ENCODE measurements at places on chromosomes 16 and 17.

GRCh38 chr17:16027708-16028584 is 28.3 kb downstream of the TTC19 start:
- DNase-seq, result no peak

DNA sequence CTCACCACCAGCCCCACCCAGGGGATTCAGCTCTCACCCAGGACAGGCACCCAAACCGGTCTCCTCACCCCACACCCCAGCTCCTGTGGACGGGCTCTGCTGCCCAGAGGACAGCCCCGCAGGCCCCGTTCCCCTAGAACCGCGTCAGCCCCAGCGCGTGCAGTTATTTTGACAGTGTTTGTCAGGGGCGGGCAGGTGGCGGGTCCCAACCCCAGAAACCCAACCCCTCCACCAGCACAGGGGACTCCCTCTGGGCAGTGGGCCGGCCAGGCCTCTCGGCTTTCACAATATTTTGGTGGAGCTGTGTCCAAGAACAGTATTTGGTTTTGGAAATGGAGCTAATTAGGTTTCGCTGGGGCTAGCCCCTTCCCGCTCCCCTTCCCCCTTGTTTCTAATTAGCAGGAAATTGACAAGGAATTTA is 44.8 kb downstream of the BAHCC1 start:
- no peak for DNase-seq

DNA sequence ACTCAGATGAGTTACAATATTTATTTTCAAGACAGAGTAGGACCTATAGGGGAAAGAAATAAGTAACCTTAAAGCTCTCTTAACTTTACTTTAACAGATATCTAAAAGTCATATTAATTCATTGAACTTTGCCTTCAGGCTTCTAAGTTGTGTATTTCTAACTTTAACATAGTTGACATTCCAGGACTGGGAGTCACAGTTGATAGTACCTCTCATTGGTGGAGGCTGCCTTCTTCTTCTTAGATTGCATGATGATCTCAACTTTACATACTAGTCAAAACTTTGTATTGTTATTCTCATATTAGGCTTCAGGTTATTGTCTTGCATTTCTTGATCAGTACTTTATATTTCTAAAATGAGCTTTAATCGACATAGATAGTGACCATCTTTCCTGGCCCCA is 350.1 kb upstream of the KIF2B start:
- DNase-seq, result no peak

DNA sequence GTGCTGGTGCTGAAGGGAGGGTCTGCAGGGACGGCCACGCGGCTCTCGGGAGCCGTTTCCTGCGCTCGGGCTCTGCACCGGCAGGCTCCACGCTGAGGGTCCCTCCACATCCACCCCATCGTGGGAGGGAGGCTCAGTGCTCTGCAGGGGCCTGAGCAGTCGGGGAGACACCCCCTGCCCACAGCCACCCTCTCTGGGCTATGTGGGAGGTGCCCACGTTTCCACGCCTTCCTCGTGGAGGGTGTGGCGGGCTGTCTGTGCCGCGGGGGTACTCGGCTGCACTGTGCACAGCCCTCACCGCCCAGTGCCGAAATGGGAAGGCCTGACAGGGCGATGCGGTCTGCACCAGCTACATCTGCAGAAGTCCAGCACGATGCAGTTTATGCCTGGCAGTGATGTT is 25.5 kb upstream of the ZNF750 start:
- no peak for DNase-seq

DNA sequence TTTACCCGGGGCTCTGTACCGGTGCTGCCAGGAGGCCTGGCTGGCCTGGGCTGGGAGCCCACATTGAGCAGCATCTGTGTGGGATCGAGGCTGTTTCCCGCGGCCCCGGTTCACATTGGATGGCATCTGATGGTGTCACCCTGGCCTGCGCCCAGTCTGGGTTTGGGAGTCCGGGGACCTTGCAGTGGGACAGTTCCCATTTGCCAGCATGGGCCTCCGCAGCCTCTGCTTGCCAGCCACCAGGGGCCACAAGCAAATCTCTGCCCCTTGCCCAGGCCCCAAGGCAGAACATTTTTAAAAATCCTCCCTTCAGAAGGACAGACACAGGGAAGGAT is 64.5 kb downstream of the BANP start:
- no peak for DNase-seq

DNA sequence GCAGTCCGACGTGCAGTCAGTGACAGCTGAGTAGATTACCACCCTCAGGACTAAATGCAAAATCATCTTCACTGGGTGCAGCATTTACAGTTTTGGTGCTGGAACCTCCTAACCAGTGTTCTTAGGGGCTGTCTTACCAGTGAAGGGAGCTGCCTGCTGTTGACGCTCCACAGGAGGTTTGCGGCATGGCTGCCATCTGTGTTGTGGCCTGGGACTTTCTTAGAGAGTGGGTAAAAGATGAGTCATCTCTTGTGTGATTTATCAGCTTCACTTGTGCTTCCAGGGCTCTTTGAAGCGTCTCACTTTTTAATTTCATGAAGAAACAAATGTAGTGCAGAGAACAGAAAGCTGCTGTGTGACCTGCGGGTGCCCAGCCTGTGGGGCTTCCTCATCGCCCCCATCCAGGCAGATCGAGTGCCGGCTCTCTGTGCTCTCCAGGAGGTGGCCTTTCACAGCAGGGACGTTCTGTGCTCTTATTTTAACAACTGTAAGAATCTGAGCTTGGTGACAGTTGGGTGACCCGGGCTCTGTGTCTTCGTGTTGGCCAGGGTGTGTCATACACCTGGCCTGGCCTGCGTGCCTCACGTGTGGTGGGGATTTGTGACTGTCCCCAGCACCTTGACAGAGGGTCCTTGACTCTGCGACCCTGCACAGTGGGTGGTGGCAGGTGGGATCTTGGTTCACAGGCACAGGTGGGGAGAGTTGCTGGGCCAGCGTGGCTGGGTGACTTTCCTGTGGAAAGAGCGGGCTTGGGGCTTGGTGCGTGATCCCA is 24.3 kb upstream of the ZNF750 start:
- DNase-seq, result peak; percentile 89

- DNase-seq, result no peak
Measured at GRCh38 chr16:26614237-26614841, 452.4 kb upstream of the C16orf82 start.

DNA sequence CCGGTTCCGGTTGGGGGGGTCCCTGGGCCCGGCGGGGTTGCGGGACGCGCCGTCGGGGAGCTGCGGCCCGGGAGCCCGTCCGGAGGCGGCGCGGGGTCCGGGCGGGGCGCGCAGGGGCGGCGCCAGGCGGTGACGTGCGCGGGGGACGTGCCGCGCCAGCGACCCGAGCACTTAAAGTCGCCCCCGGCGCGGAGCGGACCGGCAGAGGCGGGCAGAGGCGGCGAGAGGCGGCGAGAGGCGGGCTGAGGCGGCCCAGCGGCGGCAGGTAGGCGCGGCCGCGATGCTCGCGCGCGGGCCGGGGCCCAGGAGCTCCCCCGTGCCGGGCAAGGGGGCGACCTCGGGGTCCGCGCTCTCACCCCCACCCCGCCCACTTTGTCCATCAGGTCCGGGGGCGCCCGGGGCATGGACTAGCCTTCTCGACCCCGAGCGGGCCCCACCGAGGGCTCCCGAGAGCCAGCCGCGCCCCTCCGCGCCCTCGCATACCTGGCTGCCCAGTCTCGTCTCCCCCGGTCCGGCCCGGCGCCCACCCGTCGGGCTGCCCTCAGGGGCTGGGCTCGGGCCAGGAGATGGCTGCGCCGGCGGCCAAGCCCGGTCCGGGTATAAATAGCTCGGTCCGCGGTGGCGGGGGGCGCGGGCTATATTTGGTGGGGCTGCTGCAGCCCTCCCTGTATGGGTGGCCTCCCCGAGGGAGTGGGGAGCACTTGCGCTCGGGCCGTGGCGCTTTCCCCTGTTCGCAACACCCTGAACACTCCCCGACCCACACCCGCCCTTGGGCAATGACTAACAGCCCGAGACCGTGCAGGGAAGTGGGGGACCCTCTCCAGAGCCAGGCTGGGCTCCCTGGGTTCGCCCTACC is at the start of gene SLC16A3:
TSS of gene SLC16A3 (plus strand) at position 201 of the 856 bp plus-strand sequence. CDS start 6,967 bp downstream, outside the sequence.
- DNase-seq, result peak; percentile 15

DNA sequence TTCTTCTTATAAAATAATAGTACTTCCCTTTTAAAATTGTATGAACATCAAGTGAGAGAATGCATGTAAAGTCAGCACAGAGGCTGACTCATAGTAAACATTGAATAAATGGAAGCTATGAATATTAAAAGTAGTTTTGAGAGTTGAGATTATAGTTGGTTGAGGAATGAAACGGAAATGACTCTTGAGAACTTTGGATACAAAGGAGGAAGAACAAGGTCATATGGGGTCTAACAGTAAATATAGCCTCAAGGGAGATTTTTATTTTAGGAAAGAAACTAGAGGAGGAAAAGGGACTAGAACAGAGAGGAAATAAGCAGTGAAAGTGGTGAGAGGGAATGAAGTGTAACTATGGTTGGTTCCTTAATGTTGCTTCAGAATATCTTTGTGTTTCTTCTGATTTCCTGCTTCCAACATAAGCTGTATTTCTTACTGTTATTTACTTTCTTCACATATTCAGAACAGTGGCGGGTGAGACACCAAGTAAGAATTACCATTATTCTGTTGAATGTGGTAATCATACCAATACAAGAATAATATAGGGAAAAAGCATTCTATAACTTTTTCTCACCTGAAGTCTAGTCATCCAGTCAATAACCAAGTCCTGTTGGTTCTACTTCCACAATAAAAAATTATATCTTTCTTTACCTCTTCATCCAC is 165.1 kb downstream of the CHD9 start:
- DNase-seq, result no peak

DNA sequence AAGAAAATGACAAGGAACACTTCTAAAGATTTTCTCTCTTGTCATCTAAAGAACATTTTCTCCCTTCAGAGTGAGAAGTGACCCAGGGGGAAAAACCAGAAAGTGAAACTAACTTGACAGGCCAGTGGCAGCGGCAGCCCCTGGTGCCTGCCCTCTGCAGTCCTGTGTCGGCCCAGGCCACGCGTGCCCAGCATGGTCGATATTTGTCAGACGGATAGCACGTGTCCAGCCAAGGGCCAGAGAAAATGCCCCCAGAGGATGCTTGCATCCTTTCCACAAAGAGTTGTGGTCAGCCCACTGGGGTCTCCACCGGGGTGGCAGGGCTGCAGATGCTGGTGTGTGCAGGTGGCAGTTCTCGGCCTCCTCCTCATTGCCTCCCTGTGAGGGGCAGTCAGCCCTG is 176.6 kb downstream of the RAB11FIP4 start:
- DNase-seq, result no peak

- no peak for DNase-seq
Measured at GRCh38 chr17:80473701-80474100, 2.7 kb downstream of the NPTX1 start.

GRCh38 chr16:85556456-85557082 is 56.6 kb upstream of the GSE1 start:
- DNase-seq, result peak; percentile 52

DNA sequence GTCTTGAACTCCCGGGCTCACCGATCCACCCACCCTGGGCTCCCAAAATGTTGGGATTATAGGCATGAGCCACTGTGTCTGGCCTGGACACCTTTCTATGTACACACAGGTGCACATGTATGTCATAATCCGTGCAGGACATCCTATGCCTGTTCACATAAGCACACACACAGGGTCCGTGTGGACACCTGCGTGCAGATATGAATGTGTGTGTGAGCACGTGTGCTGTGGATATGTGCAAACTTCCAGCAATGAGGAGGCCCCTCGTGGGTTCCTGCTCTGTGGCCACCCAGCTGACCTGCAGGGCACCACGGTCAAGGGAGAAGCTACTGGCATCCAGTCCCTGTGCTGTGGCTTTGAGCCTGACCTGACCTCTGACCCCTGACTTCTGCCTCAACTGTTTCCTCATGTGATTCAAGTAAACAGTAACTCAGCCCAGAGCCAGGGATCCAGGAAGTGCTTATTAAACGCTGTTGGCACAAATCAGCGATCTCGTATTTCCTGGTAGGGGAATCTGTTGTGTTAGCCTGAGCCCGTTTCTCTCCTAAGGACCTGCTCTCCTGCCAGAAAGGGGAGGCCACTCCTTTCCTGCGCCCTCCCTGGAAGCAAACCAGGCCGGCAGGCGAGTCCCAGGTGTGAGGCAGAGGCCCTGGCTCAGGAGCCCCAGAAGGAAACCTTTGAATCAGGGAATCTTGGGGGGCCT is 6.5 kb downstream of the CPNE7 start:
- no peak for DNase-seq

DNA sequence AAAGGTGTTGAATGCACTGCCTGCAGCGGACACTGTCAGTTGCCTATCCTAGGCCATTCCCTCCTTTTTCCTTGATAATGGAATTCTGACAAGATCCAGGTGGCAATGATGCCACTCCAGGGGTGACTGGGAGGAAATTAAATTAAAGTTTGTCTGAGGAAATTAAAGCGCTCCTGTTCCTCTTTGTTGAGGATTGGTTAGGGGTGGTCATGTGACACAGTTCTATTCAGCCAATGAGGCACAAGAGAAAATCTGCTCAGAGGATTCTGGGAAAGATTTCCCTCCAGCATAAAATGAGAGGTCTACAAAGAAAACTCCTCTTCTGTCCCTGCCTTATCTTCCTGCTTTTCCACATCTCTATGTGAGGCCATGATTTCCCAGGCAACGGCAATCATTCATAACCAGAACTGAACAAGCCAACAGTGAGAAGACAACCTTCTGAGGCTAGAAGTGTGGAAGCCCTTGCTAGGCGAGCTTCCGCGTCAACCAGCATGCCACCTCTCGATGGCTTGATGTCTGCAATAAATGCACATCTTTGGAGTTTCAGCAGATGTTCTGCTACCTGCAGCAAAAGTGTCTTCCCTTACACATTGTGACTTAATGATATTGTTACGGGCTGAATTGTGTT is 5.6 kb upstream of the BCO1 start:
- DNase-seq, result no peak

DNA sequence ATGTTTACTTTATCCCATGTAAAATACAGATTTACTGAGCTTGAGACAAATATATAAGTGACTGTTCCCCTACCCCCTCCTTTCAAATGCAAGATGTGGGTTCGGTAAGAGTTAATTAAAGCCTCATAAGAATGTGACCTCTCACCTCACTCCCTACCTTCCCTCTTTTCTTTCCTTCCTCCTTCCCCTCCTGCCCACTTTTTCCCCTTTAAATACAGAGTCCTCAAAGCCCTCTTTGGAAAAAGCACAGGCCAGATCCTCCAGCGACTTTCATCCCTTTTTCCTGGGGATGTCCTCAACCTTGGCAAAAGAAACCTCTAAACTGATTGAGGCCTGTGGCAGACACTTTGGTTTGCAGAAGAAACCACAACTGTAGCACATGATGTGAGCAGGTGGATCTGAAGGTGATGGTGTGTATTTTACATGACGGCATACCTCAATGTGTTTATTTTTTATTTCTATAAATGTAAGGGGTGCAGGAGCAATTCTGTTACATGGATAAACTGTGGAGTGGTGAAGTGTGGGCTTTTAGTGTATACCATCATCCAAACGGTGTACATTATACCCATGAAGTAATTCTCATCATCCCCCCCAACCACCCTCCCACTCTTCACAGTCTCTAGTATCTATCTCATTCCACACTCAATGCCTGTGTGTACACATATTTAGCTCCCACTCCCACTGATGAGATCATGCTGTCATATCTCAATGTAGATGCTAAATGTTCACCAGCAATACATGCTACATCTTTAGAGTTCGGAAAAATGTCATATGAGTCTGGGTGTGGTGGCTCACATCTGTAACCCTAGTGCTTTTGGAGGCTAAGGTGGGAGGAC is 77.7 kb downstream of the XYLT1 start:
- DNase-seq, result no peak

GRCh38 chr17:51427323-51427811 is 167.0 kb downstream of the UTP18 start:
- peak; percentile 39 for DNase-seq

GRCh38 chr16:3696425-3697218 is 20.7 kb downstream of the TRAP1 start:
- no peak for DNase-seq

Measured in stimulated activated naive CD4-positive, alpha-beta T cell (primary cell).